SJSA1 (cell line): ENCODE measurements at places on chromosomes 5 and 9.

GRCh38 chr9:20781092-20781491 lies 97.0 kb downstream of the FOCAD start:
- DNase-seq, result no peak

DNA sequence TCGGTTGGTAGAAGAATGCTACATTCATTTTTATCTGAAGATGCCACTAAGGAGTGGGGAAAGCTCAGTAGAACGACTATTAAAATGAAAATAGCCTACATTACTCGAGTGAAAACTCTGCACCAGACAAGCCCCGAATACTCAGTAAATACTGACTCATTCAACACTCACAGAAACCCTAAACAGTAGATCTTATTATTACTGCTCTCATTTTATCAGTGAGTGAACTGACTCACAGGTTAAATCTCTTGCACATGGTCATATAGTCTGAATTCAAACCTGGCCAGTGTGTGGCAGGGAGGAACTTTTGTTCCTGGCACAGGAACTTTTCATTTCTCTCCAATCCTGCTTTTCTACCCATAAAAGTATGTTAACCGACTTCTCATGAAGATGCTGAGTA lies 9.6 kb upstream of the PAPPA start:
- DNase-seq, result peak; percentile 15

- no peak for DNase-seq
Measured at GRCh38 chr5:6812091-6812490, 98.9 kb downstream of the TENT4A start.

DNA sequence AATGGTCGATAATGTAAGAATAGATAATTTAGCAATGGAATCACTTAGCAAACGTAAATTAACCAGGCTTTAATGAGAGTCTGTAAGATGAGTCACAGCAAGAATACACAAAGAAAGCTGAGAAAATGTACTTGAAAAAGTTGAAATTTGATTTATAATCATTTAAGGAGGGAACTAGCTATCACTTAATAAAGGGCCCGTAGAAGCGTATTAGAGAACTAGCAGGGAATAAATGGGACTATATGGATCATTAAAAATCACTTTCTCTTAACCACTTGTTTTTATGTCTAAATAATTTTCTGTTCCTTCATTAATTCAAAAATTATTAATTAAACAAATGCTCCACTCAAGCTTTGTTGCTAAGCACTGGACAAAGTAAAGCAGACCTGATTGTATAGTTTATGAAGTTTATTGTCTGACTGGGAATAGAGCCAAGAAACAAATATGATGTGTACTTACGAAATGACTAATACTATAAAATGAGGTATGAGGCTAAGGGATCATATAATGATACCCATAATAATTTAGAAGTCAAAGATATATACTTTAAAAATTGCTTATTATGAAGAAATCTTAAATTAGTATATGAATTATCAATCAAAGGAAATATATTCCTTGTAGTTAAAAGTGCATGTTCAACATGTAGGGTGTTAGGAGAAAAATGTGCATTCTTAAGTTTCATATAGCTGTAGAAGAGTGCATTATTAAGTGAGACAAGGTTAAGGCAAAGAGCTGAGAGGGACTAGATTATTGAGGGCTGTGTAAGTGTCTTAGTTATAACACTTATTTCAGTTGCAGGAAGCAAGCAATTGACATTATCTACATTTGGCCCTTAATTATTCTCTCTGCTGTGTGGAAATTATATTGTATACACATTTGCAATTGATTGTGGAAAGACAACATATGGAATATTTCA lies 196.8 kb downstream of the PRDM9 start:
- DNase-seq, result no peak

GRCh38 chr9:31112491-31112890 lies 1272.0 kb upstream of the ACO1 start:
- DNase-seq, result no peak
